Retinal pigment epithelial cell (primary cell): ENCODE measurements at places on chromosomes 2 and 18.

DNA sequence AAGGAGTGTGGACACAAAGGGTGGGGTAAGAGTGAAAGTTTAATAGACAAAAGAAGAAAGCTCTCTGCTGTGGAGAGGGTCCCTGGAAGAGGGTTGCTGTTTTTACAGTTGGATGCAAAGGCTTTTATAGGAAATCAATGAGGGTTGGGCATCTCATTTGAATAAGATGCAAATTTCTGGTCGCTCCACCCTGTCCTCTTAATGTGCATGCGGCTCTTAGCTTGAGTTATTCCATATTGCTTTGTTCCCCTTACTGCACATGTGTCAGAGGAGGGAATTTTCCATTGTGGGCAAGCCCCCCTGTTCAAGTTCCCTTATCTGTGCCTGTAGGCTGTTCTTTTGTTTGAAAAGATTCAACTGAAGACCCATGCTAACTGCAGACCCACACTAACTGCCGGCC lies 326.5 kb downstream of the BCL11A start:
- DNase-seq, result no peak

DNA sequence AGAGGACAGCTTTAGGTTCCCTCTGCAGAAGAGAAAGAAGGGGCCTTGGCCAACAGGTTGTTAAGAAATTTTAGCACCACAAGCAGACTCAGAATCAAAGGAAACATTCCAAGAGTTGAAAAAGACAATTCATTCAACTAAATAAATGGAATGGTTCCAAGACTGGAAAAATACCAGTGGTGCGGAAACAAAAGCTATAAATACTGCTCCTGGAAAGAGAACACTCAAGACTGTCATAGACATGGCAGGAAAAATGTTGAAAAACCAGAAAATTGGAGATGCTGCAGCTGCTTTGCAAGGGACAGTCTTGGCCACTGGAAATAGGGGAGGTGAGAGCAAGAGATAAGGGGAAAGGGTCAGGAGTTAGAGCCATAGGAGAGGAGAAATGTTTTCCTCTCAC lies 312.7 kb upstream of the CYRIA start:
- no peak for DNase-seq

GRCh38 chr2:196263181-196263747 lies 91.9 kb upstream of the STK17B start:
- DNase-seq, result no peak

- DNase-seq, result no peak
Observed at GRCh38 chr2:179619947-179620467, 241.4 kb downstream of the ZNF385B start.

DNA sequence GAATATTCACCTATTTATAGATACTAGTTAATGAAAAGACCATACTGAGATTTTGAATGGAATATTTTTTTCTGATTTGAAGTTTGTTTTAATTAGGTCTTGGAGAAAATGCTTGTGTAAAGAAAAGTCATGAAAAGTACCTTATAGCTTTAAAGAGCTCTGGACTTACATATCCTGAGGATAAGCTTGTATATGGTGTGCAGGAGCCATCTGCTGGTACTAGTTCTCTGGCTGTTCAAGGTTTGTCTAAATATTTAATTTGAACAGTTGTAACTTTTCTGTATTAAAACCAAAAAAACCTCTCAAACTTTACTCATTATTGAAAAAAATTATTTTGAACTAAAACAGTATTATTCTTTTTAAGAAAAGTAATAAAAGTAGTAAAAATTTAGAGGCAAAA lies 50.1 kb downstream of the UBR3 start:
- no peak for DNase-seq

GRCh38 chr2:30026091-30027055 lies 105.0 kb upstream of the ALK start:
- no peak for DNase-seq

GRCh38 chr2:54310961-54311360 lies 54.9 kb upstream of the TSPYL6 start:
- no peak for DNase-seq

DNA sequence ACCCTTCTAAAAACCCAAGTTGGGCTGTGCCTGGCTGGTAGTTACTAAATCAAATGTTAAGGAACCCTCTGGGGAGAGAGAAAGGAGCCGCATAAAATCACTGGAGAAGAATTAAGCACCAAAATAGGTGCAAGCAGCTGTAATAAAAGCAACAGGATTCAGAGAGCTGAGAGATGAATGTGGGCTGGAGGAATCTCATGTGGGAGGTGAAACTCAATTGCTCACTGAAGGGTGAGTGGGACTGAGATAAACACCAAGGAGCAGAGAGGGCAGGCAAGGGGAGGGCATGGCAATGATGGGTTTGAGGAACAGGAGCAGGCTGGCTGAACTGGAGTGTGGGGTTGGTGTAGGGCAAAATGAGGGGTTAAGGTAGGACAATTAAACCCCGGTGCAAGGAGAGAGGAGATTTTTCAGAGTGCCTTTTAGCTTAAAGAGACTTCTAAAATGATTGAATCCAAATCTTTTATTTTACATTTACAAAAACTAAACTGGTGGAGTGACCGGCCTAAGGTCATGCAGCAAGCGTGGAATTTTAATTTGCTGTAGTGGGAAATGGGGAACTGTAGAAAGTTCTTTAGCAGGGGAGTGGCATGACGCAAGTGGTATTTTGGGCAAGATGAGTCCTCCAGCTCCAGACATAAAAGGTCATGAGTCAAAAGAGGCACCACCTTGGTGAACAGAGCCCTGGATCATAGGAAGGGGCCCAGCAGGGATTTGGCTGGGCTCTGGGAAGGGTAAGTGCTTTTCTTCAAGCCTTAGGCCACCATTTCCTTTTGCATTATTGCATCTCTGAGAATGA lies 10.5 kb downstream of the PLB1 start:
- no peak for DNase-seq

GRCh38 chr2:74481961-74482800 lies 617 bp downstream of the CCDC142 start:
- DNase-seq, result no peak

GRCh38 chr2:85194780-85195480 lies 61.7 kb downstream of the TCF7L1 start:
- DNase-seq, result no peak

DNA sequence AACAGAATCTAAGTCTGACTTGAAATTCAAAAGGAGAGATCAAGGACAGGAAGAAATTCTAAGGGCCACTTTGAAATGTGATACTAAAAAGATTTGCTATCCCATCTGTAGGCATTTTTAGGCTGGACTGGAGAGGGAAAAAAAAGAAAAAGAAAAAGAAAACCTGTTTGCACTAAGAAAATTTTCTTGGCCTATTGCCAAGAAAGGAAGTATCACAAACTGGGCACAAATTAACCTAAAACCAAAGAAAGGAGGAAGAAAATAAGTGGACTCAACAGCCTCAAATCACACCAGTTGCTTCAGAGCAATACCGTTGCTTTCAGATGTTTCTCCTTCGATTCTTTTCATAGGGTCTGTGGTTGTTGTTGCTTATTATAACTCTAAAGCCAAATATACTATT lies 287.9 kb upstream of the VRK2 start:
- no peak for DNase-seq

GRCh38 chr2:199288424-199288823 lies 169.3 kb downstream of the SATB2 start:
- DNase-seq, result no peak

- DNase-seq, result no peak
Observed at GRCh38 chr2:86706220-86706619, 13.9 kb upstream of the RMND5A start.

DNA sequence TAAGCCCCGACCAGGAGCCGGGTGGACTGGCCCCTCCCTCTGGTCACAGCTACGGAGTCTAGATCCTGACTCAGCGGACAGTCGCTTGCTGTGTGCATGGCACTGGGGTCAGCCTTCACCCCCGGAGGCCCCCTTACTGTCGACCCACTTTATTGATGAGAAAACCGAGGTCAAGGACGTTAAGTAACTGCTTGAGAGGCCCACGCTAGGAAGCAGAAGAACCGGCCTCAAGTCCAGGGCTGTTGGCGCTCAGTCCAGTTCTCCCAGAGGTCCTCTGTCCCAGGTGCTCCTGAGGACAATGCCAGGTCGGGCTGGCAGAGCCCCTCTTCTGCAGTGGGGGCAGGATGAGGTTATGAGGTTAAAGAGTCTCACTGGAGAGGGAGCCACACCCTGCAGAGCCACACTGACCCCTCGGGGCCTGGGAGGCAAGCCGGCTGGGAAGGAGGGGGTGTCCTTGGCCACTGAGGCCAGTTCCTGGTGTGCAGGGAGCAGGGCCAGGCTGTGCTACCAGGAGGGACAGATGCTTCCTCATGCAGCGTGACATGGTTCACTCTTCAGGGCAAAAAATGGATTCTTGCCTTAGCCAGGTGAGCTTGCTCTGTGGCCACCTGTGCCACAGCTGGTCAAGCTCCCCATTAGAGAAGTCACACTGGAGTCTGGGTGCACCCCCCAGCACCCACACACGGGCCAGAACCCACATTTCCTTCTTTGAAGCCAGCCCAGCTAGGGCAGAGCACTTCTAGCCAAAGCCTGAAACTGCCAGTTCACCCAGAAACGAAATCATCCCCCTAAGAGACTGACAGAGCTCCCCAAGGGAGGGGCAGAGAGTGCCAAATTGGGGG lies 47.3 kb upstream of the HPCAL1 start:
- DNase-seq, result no peak
